ENCODE measurements at places on chromosomes 6 and 20. TPM values are rescaled to one million over a fixed set of nuclear protein-coding genes. Genes with fewer than 3 reads are reported as not detected.

GRCh38 chr6:40614671-40615070 lies 27.5 kb upstream of the LRFN2 start:
- H3K36me3 ChIP-seq: no peaks in the 10 kb centered on the region
- no peaks in the 10 kb centered on the region for H3K27me3 ChIP-seq
- DNase-seq: no peak
- no peak overlapping the region for H3K27ac ChIP-seq
- H3K4me1 ChIP-seq: no peaks in the 10 kb centered on the region

- H3K4me1 ChIP-seq: peaks cover 26% of the 10 kb centered on the region
- no peaks in the 10 kb centered on the region for H3K27me3 ChIP-seq
- no peak overlapping the region for H3K4me3 ChIP-seq
- DNase-seq: no peak
- no peak overlapping the region for H3K27ac ChIP-seq
- no peaks in the 10 kb centered on the region for H3K36me3 ChIP-seq
These were observed 34.8 kb upstream of the NCOA3 start for GRCh38 chr20:47466704-47467459.

The GLP1R gene
- not detected for total RNA-seq

DNA sequence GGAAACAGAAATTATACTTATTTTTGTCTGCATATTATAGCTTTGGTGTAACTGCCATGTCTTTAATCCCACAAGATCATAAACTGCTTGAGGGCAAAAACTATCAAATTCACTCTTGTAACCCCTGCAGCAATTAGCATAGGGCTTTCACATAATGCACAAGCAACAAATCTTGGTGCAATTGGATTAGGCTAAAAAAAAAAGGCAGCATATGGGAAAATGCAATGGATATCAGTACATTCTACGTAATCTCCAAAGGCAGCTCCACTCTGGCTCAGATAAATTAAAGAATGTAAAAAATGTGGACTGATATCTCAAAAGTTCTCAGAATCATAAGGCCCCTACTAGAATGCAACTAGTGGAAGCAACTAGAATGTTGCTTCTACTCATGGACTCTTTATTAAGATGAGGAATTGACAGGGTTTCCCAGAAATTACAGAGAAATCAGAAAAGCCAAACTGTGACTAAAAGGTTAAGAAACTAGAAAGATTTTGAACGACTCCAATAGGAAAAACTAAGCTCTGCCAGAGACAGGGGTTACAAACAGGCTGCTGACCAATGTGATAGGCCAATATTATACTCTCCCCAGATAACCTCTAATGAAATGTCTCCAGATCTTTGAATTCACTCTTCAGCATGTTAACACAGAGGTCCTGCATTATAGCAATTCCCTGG lies 55.0 kb downstream of the FILIP1 start:
- peak; percentile 69 for DNase-seq
- peaks cover 17% of the 10 kb centered on the region for H3K4me1 ChIP-seq
- H3K36me3 ChIP-seq: no peaks in the 10 kb centered on the region
- H3K27ac ChIP-seq: no peak overlapping the region
- H3K4me3 ChIP-seq: no peak overlapping the region
- H3K27me3 ChIP-seq: no peaks in the 10 kb centered on the region

- no peaks in the 10 kb centered on the region for H3K36me3 ChIP-seq
- peaks cover 36% of the 10 kb centered on the region for H3K27me3 ChIP-seq
- no peak overlapping the region for H3K4me3 ChIP-seq
- no peak for DNase-seq
- no peak overlapping the region for H3K27ac ChIP-seq
- no peaks in the 10 kb centered on the region for H3K4me1 ChIP-seq
These were observed 97.2 kb upstream of the RIN2 start for GRCh38 chr20:19660808-19661378.

DNA sequence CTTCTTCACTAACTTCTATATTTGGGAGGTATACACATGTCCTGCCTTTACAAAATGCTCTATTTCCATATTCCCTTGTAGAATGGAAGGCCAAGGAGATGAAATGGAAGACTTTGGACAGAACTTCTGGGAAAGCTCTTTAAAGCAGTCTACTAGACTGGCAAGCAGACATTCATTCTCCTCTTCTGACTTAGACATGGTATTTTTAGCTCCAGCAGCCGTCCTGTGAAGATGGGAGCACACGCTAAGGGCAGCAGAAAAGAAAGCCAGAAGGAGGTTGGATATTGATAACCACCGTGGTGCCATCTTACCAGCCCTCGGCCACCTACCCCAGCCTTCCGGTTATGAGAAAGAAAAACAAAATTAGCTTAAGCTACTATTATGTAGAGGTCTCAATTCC lies 70.1 kb upstream of the E2F3 start:
- no peaks in the 10 kb centered on the region for H3K4me1 ChIP-seq
- H3K36me3 ChIP-seq: no peaks in the 10 kb centered on the region
- no peak overlapping the region for H3K4me3 ChIP-seq
- no peaks in the 10 kb centered on the region for H3K27me3 ChIP-seq
- no peak for DNase-seq
- H3K27ac ChIP-seq: no peak overlapping the region

The DNMT3B gene
- total RNA-seq: 2.5 TPM

DNA sequence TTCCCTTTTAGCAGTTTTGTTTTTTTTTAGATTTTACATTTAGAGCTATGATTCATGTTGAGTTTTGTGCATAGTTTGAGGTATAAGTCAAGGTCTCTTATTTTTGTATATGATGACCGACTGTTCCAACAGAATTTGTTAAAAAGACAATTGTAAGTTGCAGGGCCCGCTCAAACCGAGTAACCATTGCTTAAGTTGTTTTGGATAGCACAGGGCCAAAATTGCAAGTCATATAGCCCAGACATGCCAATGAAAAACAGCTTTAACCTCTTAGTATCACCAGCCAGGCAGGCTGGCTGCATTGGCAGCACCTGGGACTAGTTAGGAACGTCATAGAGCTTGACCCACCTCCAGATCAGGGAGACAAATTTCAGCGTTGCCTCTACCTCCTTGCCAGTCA lies 47.3 kb downstream of the PFDN4 start:
- H3K4me3 ChIP-seq: no peak overlapping the region
- peak overlapping the region; percentile 75 for H3K27ac ChIP-seq
- DNase-seq: peak; percentile 44
- no peaks in the 10 kb centered on the region for H3K27me3 ChIP-seq
- peaks cover 31% of the 10 kb centered on the region for H3K4me1 ChIP-seq

DNA sequence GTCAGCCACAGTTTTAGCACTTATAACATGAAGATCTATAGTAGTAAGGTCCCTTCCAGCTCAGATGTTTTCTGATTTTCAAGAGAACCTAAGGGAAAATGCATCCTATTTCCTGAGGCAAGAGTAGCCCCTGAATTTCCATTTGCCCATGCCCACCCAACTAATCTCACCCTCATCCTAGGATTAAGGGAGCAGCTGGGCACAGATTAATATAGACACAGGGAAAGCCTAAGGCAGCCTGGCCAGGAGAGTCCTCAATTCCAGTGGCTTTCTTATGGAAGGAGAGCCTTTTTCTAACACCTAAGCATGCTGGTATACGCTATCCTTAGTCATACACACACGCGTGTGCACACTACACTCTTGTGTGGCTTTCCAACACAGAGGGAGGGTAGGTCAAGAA lies 1.5 kb downstream of the APOBEC2 start:
- peaks cover 2% of the 10 kb centered on the region for H3K4me1 ChIP-seq
- no peak overlapping the region for H3K27ac ChIP-seq
- peaks cover 7% of the 10 kb centered on the region for H3K27me3 ChIP-seq
- H3K36me3 ChIP-seq: no peaks in the 10 kb centered on the region

- no peaks in the 10 kb centered on the region for H3K27me3 ChIP-seq
- H3K36me3 ChIP-seq: no peaks in the 10 kb centered on the region
- peak; percentile 66 for DNase-seq
These were observed 7.1 kb downstream of the RBM38 start for GRCh38 chr20:57398231-57398821.

DNA sequence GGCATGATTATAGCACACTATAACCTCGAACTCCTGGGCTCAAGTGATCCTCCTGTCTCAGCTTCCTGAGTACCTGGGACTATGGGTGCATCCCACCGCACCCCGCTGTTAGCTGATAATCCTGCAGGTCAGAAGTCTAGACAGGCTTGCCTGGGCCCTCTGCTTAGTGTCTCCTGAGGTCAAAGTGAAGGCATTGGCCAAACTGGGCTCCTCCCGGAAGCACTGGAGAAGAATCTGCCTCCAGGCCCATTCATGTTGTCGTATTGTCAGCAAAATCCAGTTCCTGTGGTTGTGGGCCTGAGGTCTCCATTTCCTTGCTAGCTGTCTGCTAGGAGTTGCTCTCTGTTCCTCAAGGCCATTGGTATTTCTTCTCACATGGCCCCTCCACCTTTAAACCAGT lies 6.3 kb upstream of the MROH8 start:
- no peak overlapping the region for H3K27ac ChIP-seq
- H3K4me1 ChIP-seq: peaks cover under 1% of the 10 kb centered on the region
- H3K36me3 ChIP-seq: peaks cover 49% of the 10 kb centered on the region
- no peaks in the 10 kb centered on the region for H3K27me3 ChIP-seq

- no peak overlapping the region for H3K27ac ChIP-seq
- peaks cover 45% of the 10 kb centered on the region for H3K27me3 ChIP-seq
- H3K36me3 ChIP-seq: no peaks in the 10 kb centered on the region
- no peaks in the 10 kb centered on the region for H3K4me1 ChIP-seq
- peak; percentile 59 for DNase-seq
These were observed 54.8 kb upstream of the KCNG1 start for GRCh38 chr20:51077686-51078060.

- H3K27me3 ChIP-seq: no peaks in the 10 kb centered on the region
- DNase-seq: no peak
- H3K27ac ChIP-seq: no peak overlapping the region
These were observed 13.5 kb downstream of the MBOAT1 start for GRCh38 chr6:20198775-20199174.

GRCh38 chr6:83590416-83590815 lies 78.1 kb downstream of the PRSS35 start:
- H3K36me3 ChIP-seq: no peaks in the 10 kb centered on the region
- H3K27ac ChIP-seq: no peak overlapping the region
- no peak for DNase-seq
- H3K4me3 ChIP-seq: no peak overlapping the region
- H3K27me3 ChIP-seq: no peaks in the 10 kb centered on the region

- no peak for DNase-seq
- peaks cover 7% of the 10 kb centered on the region for H3K27me3 ChIP-seq
- H3K27ac ChIP-seq: no peak overlapping the region
- no peaks in the 10 kb centered on the region for H3K36me3 ChIP-seq
- H3K4me1 ChIP-seq: no peaks in the 10 kb centered on the region
- no peak overlapping the region for H3K4me3 ChIP-seq
These were observed 6.0 kb upstream of the RIPPLY2 start for GRCh38 chr6:83847179-83847578.

- H3K36me3 ChIP-seq: no peaks in the 10 kb centered on the region
- H3K27ac ChIP-seq: no peak overlapping the region
- H3K4me3 ChIP-seq: no peak overlapping the region
- no peaks in the 10 kb centered on the region for H3K4me1 ChIP-seq
- DNase-seq: no peak
- no peaks in the 10 kb centered on the region for H3K27me3 ChIP-seq
These were observed 102.4 kb upstream of the CNR1 start for GRCh38 chr6:88268508-88268907.

GRCh38 chr6:143007646-143008045 lies 53.0 kb upstream of the AIG1 start:
- H3K4me3 ChIP-seq: no peak overlapping the region
- H3K27me3 ChIP-seq: no peaks in the 10 kb centered on the region
- H3K27ac ChIP-seq: no peak overlapping the region
- no peak for DNase-seq
- no peaks in the 10 kb centered on the region for H3K4me1 ChIP-seq

DNA sequence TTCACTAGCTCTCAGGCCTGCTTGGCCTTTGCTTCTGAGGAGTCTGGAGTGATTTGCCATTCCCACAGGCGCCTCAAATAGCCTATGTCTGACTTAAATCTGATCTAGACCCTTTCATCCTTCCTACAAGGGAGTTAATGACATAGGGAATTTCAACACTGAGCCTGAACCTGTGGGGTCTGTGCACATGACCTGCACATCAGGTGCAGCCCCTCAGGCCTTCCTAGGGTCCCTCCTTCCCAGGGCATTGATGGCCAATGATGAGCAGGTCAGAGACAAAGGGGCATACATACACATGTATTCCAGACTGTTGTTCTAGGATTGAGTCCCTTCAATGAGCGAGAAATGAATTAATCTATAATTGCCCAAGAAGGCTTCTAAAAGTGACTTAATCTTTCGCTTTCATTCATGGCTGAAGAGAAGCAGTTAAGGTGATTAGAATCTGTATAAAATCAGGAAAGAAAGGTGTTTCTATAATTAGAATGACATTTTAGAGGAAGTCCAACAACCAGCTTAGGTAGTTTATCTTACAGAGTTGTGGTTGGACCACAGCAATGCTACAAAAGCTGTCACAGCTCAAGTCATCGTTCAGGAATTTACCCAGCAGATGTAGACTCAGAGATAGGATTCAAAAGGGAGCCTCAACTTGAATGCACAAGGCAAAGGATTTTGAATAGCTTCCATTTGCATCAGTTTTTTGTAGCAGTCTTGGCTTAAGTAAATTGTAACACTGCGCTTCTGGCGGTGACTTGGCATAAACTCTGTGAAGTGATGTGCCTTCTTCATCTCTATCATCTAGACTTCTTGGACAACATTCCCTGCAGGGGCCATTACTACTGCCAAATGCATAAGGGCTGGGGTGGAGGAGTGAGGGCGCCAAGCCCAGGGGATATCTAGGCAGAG lies 27.0 kb upstream of the TBC1D7 start:
- H3K4me3 ChIP-seq: no peak overlapping the region
- no peaks in the 10 kb centered on the region for H3K36me3 ChIP-seq
- H3K27ac ChIP-seq: peak overlapping the region; percentile 75

The CNR1 gene
- not detected for total RNA-seq

The TAAR2 gene
- total RNA-seq: not detected

The SLC13A3 gene
- 1.8 TPM for total RNA-seq
